NAMALWA (cell line): ENCODE measurements at places on chromosomes 3 and 15.
A peak's percentile ranks its signal among the peaks of the same experiment; 100 is the strongest.

GRCh38 chr15:101201411-101202174 lies 50.3 kb downstream of the CHSY1 start:
- DNase-seq: no peak

DNA sequence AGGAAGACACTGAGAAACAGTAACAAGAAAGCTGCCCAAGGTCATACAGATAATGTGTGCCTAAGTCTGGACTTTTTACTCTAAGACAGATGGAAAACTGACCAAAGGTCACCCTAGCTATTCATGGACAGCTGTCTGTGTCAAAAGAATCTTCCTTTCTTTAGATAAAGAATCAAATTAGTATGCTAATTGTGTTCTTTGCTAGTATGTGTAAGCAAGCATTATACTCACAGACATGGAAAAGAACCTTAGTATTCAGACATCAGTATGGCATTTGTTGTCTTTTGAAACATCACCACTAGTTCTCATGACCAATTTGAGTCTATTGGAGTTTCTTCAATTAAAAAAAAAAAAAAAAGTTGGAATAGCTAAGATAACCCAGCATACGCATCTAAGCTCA lies 91.8 kb upstream of the SOX2 start:
- no peak for DNase-seq

DNA sequence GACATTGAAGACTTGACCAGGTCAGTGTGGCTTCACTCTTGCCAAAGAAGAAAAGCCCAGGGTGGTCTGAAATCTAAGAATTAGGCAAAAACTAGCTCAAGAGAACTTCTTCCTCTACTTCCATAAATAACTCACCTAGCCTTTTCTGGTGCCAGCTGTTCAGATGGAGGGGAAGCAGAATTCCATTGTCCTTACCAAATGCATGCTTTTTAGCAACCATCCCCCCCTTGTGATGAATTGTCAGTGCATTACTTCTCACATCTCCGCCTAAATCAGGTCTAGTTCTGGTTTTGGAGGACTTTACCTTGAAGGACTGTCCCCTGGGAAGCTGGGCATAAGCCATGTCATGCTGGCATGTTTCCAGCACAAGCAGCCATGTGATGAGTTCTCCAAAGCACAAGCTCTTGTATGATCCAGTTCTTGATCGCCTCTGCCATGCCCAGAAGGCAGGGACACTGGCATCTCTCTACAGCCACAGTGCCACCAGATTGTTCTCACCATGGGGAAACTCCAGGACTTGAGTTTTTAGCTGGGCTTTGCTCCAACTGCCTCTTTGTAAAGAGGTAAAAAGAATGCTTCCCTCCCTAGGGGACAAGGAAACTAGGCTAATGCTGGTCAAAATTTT lies 96.4 kb upstream of the IL12A start:
- no peak for DNase-seq

DNA sequence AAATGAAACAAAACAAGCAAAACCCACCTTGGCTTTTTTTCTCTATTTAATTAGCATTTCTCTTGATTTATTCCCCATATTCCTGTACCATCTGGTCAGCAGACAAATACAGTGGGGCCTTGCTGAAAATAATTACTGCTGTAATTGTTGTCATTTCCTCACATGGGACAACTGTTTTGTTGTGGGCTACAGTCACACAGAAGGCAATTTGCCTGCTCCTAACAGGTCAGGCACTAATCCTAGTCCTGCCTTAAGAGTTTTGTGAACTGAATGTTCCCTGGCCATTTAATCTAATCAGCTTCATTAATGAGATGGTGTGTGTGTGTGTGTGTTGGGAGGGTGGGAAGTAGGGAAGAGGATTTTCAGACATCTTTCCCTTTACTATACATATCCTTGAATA lies 11.6 kb downstream of the TRPC1 start:
- DNase-seq: no peak

DNA sequence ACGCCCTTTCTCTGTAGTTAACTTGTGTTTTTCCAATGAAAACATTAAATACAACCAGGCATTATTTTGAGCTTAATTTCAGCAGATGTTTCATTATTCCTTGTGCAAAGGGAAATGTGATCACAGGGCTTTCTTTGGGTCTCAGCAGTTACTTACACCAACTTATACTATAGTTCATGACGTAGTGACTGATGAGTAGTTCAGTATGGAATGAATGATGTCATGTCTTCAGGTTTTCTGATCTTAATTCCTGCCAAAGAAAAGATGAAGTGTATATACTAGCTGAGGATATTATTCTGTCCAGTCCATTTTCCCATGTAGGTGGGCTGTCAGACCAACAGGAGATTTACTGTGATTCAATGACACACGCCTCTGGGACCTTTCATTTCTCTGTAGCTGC lies 61.3 kb downstream of the MYRIP start:
- no peak for DNase-seq

DNA sequence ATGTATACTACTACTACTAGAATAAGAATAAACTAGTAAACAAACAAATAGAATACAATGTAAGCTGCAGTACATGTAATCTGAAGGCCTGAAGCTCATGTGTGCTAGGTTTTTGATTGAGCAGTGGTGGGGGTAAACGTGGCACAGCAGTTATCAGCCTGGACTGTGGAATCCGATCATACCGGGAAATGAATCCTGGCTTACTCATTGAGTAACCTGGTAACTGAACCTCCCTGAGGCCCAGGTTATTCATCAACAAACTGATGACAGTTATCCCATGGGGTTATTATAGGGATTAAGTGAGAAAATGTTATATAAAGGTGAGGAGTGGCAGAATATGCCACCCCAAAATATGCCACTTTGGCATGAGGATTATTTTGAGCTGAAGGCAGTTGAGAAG lies 339.1 kb downstream of the FHIT start:
- no peak for DNase-seq

- no peak for DNase-seq
Observed at GRCh38 chr3:33848624-33849347, 50.4 kb downstream of the PDCD6IP start.

DNA sequence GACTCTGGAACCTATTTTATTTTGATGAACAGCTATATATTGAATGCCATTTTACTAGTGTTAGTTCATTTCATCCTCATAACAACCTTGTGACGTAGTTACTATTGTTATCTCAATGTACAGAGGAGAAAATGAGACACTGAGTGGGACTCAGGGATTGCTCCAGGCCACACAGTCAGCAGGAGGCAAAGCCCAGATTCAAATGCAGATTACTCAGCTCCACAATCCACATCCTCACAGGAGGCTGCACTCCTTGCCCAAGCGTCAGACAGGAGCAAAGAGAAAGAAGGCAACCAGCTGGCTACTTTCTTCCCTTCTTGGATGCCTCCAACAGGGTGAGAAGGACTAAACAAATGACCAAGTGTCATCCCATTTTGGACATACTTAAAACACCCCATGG lies 92.0 kb upstream of the CCDC54 start:
- no peak for DNase-seq

GRCh38 chr15:63077952-63078351 lies 35.4 kb downstream of the TPM1 start:
- no peak for DNase-seq

GRCh38 chr3:73804204-73804603 lies 179.5 kb upstream of the PDZRN3 start:
- no peak for DNase-seq

DNA sequence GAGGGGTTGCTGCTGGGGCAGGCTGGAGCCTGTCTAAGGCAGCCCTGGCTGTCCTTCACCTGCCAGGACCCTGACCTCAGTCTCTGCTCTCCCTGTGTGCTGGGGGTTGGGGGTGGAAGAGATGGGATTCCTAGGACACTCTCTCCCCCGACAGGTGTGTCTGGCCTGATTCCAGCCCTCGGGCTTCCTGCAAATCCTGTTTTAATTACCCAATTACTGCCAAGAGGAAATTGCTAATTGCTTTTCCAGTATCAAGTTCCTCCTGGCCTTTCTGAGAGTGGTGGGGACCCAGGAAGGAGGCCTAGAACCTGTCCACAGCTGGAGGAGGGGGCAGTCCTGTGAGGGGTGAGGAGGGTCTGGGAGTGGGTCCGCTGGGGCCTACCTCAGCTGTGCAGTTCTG lies 15.8 kb downstream of the PLXNA1 start:
- DNase-seq: no peak

DNA sequence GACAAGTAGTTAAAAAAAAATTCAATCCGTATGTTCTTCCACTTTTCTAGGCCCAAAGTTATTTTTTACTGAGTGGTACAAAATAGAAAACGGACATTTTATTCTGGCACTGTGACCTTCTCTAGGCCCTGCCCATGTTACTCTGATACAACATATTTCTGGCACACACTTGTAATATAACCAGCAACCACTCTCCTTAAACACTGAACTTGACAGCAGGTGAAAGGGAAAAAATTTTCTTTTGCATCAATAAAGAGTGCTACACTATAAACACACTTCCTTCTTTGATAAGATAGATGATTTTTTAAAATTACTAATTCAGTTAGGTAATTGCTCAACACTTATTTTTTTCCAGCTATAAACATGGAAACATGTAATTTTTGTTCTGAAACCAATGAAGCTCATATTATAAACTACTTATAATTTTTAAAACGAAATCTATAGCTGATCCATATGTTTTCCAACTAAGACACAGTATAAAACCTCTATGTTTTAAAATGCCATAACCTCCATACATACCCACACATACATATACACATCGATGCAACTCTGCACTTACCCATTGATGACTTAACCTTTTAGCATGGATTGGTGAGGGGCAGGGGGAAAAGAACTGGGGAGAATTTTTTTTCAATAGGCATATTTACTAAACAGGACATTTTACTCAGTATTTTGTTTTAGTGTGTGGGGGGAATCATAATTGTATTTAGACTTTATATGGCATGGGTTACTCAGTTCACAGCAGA lies 5.3 kb upstream of the CTNNB1 start:
- DNase-seq: no peak

GRCh38 chr15:98939311-98940080 lies 68.1 kb downstream of the PGPEP1L start:
- no peak for DNase-seq

DNA sequence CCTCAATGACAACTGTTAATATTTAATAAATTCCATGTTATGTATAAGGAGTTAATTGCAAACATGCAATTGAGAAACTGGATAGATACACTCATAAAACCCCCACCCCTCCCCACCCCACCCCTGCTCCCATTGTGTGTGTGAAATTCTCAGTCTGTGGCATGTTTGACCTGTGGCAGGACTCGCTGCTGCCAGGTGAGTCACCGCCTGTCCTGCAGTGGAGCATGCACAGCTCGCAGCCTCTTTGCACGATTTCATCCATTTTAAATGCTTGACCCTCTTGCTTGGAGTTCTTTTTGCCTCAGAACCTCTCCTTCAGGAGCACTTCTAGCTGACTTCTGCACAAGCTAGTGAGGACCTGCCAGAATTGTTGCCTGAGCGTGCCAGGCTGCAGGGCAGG lies 5.3 kb upstream of the APEH start:
- DNase-seq: no peak

- no peak for DNase-seq
Observed at GRCh38 chr3:147421184-147421912, 12.2 kb downstream of the ZIC1 start.

DNA sequence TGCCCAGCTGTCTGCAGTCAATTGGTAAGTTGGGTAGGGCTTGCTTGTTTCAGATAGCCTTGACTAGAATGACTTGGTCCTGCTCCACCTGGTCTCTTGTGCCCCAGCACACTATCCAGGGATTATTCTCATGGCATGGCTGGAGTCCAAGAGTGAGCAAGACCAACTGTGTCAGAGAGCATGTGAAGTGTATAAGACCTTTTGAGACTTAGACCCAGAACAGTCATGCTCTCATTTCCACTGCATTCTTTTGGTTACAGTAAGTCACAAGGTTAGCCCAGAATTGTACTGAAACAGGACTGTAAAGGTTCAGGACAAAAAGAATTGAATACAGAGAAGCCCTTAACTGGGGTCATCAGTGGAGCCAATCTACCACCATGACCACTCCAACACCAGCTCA lies 650.8 kb upstream of the ADAMTS9 start:
- no peak for DNase-seq

DNA sequence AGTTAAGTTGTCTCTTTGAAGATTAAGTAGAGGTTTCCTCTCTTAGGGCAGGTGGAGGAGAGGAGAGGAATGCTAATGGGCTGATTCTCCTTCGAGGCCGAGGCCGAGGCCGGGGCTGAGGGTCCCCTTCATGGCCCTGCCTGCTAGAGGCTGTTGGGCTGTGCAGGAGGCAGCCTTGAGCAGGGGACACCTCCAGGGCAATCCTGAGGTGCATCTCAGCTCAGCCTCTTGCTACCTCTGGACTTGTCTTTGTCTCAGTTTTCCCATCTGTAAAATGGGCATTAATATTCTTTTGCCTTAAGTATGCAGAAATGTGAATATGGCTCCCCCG lies 97.7 kb upstream of the PRR20G start:
- DNase-seq: no peak

DNA sequence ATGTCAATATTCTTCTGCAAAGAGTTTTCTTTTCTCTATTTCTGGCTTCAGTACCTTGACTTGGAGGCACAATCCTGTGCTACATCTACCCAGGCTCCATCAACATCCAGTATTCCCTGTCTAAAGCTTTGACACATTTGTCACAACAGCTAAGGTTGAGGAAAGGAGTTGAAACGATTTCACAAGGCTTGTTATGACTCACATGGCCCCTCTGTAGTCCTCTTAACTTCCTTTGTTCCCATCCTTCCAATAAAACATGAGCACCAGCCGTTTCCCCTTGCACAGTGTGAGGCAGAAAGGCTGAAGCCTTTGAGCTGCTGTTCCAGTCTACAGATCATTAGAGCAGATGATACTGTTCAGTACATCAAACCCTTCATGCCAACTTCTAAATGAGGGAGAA lies 163.0 kb upstream of the TMCO5A start:
- no peak for DNase-seq

GRCh38 chr3:150462108-150462507 lies 54.0 kb downstream of the TSC22D2 start:
- DNase-seq: no peak

- no peak for DNase-seq
Observed at GRCh38 chr3:189975391-189975990, 145.2 kb downstream of the P3H2 start.

- DNase-seq: no peak
Observed at GRCh38 chr3:195893916-195894465, 14.4 kb downstream of the TNK2 start.

DNA sequence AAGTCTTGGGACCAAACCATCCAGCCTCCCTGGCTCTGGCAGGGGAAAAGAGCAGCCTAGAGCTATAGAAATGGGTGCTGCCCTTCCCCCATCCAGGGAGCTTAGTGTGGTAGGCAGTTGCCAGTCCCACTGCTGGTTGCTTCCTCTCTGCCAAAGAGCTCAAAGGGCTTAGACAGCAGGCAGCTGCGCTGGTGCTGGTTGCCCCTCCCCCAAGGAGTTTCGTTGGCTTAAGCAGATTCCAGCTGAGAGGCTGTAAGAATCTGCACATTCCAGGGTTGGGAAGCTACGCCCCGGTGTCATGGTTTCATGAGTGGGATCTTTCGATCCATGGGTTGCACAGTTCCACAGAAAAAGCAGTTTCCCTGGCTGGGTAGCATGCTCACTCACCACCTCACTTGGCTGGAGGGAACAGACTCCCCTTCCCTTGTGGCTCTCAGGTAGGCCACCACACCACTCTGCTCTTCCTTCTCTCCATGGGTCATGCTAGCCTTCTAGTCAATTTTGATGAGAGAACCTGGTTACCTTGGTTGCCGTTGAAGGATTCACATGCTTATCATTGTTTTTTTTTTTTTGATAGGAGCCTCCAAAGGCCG lies 195.1 kb downstream of the EPHA6 start:
- DNase-seq: no peak

GRCh38 chr15:61169904-61170695 lies 59.0 kb downstream of the RORA start:
- DNase-seq: peak; percentile 7

- DNase-seq: no peak
Observed at GRCh38 chr3:20405744-20406143, 219.7 kb upstream of the SGO1 start.

GRCh38 chr15:64163659-64164362 lies 989 bp upstream of the PPIB start:
- DNase-seq: peak; percentile 43
